ENCODE measurements at places on chromosomes 12 and 14.

- no peak for DNase-seq
Observed at GRCh38 chr14:90666571-90666970, 149.7 kb downstream of the TTC7B start.

DNA sequence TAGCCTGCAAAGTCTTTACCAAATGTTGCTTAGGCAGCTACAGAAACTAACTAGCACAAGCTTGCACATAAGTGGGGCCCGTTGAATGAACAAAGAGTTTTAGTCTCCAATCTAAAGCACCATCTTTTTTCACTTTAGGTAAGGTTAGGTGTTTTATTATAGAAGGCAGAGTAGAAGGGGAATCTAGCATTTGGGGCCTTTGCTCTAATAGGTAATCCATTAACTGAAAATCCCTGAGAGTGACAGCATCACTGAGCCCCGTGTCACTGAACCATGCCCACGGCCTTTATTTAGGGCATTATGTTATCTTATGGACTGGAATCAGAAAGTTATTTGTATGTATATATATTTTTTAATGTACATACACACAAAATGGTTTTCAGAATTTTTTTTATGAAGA, 25.1 kb downstream of the CPNE8 start:
- DNase-seq, result no peak

- DNase-seq, result no peak
Observed at GRCh38 chr14:95237121-95237957, 80.0 kb upstream of the DICER1 start.

DNA sequence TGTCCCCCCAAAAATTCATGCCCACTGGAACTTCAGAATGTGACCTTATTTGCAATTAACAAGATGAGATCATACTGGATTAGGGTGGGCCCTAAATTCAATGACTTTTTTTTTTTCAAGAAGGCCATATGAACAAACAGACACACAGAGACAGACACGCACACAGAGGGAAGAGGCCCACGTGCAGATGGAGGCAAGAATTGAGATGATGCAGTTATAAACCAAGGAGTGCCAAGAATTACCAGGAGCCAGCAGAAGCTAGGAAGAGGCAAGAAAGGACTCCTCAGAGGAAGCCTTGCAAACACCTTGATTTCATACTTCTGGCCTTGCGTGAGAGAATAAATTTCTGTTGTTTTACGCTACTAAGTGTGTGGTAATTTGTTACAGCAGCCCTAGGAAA, 33.4 kb downstream of the NELL2 start:
- no peak for DNase-seq

- DNase-seq, result no peak
Observed at GRCh38 chr12:24630446-24630845, 318.5 kb downstream of the BCAT1 start.

GRCh38 chr12:116213014-116213413, 64.5 kb downstream of the MED13L start:
- no peak for DNase-seq

DNA sequence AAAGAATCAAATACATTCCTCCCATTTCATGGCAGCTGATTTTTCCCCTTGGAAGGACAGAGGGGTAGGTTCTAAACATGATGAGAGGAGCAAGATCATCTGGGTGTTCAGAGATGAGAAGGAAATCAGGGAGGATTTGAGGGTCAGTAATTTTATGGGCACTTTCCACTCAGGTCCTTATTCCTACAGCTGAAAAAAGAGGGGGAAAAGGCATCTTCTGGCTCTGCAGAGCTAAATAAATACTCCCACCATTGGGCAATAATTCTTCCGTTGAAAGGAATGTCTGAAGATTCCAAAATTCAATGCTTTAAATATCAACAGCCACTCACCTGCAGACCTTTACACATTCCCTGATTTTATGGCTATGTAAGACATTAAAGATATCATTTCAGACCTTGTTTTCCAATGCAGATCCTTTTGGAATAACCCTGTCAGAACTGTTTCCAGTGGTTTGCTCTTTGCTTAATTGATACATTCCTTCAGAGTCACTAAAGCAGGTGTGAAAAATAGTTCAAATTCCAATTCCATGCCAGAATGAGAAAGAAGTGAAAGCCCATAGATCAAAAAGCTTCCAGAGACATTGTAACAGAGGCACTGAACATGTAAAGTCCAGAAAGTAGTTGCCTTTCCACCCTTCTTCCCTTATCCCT, 233.3 kb upstream of the KRR1 start:
- no peak for DNase-seq

Measured in breast epithelium (tissue), 4 donors.